ENCODE measurements at places on chromosomes 2 and 18.

DNA sequence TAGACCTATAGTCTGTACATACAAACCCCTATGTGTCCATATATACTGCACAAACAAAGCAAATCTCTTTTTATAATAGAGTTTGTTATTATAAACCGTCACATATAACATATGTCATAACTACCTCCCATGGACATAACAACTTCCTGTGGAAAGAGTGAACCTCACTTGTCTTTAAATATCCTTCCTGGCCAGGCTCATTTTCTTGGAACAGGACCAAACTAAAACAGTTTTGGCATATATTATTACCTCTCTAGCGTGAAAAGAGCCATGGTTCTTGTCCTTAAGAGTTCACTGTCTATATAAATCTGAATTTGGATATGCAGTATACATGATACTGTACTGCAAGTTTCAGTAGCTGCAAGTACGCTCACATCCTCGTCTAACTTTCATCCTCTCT is 28.3 kb upstream of the DNAJC27 start:
- no peak for DNase-seq

GRCh38 chr18:61827591-61827990 is 65.2 kb downstream of the RNF152 start:
- DNase-seq = no peak

- DNase-seq = no peak
Observed at GRCh38 chr2:54750040-54750439, 26.6 kb downstream of the EML6 start.

GRCh38 chr2:13666582-13667414 is 950.1 kb downstream of the TRIB2 start:
- no peak for DNase-seq

All from activated naive CD8-positive, alpha-beta T cell treated with anti-CD3 and anti-CD28 coated beads, Interleukin-2, amount 50 U/mL, for 24 hours (primary cell).